ENCODE measurements at places on chromosomes 11 and 22.

DNA sequence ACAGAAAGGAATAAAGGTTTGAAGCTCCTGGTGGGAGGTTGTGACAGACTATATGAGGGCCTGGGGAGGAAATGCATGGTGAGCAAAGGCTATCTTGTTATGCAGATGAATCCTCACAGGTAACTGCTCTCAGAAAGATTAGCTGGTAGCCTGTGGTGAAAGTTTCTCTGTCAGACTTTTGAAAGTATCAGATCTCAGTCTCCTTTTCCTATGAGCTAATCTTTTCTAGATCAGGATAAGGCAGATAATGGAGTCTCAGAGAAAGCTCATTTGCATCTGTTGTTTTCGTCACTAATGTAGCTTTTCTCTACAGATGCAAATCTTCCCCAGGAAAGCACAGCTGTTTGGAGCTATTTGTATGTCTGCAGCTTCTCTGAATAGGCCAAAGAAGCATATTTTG is 21.0 kb upstream of the OR6X1 start:
- no peak for DNase-seq

DNA sequence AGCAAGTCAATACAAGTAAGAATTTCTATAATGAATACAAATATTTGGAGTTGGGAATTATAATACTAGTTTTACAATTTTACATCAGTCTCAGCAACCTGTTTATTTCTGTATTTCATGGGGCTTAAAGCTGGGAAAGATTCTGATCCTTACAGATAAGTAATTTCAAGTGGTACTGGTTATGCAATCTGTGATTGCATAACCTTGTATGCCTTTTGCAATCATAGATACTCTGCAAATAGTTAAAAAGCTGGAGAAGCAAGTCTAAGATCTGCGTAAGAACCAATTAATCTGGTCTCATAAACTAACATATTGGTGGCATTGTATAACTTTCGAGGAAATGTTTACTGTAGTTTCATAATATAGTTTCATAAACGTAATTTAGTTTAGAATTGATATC is 198.3 kb upstream of the PGR start:
- no peak for DNase-seq

- DNase-seq: no peak
These were observed 96.9 kb upstream of the CTSC start for GRCh38 chr11:88434333-88434976.

- DNase-seq: no peak
These were observed 21.4 kb upstream of the STK33 start for GRCh38 chr11:8615291-8616032.

- no peak for DNase-seq
These were observed 82.5 kb upstream of the DDI1 start for GRCh38 chr11:103953797-103954486.

GRCh38 chr11:60874421-60875365 is 7.4 kb downstream of the ZP1 start:
- no peak for DNase-seq

DNA sequence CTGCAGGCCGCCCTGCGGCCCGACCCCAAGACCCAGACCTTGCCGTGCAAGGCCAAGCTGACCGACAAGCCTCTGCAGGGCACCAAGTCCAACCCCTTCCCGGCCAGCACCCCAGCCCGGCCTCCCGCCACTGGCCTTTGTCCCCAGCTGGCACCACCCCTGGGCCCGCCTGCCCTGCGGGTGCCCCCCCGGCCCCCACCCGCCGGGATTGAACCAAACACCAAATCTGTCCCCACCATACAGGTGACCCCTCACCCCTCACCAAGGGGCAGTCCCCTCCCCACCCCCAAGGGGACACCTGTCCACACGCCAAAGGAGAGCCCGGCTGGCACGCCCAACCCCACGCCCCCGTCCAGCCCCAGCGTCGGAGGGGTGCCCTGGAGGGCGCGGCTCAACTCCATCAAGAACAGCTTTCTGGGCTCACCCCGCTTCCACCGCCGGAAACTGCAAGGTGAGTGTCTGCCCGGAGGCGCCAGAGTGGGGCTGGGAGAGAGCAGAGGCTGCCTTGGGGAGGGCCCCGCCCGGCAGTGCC is 36.2 kb downstream of the MOB2 start:
- DNase-seq: no peak

DNA sequence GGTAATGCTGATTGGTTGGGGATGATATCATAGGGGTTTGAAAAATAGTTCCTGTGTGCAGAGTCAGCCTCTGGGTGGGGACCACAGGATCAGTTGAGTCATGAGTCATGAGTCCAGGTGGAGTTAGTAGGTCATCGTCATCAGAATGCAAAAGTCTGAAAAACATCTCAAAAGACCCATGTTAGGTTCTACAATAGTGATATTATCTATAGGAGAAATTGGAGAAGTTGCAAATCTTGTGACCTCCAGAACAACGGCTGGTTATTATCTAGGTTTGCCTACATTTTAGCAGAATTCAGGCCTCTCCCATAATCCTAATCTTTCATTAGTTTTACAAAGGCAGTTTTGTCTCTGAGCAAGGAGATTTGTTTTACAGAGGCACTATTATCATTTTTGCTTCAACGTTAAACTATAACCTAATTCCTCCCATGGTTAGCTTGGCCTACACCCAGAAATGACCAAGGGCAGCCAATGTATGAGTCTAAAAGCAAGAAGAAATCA is 38.9 kb downstream of the MS4A2 start:
- no peak for DNase-seq

- DNase-seq: no peak
These were observed 19.7 kb upstream of the PDGFB start for GRCh38 chr22:39264349-39265038.

- no peak for DNase-seq
These were observed 1.2 kb downstream of the DGCR2 start for GRCh38 chr22:19120829-19121630.

DNA sequence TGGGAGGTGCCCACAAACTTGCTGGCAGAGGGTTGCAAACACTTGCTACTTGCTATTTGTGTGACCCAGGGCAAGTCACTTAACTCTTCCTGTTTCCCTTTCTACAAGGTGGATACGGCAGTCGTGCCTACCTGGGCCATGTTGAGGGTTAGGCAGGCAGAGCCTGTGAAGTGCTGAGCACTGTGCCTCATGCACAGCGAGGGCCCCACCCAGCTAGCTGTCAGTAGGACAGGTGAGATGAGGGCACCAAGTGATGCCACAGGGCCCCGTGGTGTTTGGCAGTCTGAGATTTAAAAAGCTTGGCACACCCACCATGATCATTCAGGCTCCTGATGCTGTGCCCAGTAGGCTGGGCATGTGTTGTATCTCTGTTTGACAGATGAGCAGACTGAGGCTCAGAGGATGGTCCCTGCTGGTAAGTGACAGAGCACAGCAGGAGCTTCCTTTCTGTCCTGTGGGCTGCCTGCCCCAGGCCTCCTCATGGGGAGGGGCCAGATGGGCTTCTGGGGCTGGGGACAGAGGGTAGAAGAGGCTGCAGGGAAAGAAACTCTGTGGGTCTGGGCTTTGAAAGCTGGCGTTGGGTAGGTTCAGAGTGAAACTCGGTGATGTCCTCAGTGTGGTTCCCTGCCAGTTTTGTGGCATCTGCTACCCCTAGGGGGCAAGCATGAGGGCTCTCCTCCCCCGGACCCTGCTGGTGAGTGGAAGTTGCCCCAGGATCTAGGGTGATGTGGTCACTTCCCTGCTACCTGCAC is 59.3 kb downstream of the TSPAN18 start:
- no peak for DNase-seq

DNA sequence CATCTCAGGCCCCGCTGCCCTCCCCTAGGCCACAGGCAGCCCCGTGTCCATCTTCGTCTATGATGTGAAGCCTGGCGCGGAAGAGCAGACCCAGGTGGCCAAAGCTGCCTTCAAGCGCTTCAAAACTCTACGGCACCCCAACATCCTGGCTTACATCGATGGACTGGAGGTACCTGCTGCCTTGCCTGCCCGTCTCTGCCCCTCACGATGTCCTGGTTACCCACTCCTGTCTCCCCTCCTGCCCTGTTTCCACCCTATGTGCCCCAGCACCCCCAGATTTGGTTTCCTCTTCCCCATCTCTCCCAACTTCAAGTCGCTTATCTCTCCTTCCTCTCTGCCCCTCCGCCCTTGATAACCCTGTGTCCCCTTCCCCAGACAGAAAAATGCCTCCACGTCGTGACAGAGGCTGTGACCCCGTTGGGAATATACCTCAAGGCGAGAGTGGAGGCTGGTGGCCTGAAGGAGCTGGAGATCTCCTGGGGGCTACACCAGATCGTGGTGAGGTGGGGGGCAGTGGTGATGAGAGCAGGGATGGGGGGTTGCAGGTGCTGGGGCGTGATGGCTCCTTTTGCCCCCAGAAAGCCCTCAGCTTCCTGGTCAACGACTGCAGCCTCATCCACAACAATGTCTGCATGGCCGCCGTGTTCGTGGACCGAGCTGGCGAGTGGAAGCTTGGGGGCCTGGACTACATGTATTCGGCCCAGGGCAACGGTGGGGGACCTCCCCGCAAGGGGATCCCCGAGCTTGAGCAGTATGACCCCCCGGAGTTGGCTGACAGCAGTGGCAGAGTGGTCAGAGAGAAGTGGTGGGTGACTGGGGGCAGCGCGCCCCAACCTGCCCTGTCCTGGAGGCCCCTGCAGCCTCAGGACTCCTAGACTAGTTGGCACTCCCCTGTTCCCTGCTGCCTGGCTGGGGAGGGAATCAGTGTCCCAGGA is 930 bp downstream of the SCYL1 start:
- DNase-seq: no peak

GRCh38 chr11:67179892-67180490 is 60.9 kb downstream of the KDM2A start:
- DNase-seq: peak; percentile 41

GRCh38 chr11:104169091-104169490 is 5.1 kb upstream of the PDGFD start:
- DNase-seq: no peak

- peak; percentile 18 for DNase-seq
These were observed 51.3 kb upstream of the SESN3 start for GRCh38 chr11:95282291-95282751.

DNA sequence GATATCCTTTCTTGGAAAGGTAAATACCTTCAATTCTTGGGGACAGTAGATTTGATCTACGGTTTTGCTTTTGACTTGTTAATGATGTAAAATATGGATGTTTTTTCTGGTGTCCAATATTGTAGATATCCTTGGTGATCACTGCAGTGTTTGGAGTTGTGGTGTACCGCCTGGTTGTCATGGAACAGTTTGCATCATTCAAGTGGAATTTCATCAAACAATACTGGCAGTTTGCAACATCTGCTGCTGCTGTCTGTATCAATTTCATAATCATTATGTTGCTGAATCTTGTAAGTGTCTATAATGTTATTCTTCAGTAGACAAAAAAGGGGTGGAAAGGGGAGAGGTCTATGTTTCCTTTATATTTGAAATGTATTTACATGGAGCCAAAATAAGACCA is 27.4 kb upstream of the MUC15 start:
- DNase-seq: peak; percentile 42

Data from fibroblast of skin of right quadriceps (primary cell).